Posterior cingulate gyrus (tissue), 11 donors: ENCODE measurements at places on chromosomes 4 and X.

DNA sequence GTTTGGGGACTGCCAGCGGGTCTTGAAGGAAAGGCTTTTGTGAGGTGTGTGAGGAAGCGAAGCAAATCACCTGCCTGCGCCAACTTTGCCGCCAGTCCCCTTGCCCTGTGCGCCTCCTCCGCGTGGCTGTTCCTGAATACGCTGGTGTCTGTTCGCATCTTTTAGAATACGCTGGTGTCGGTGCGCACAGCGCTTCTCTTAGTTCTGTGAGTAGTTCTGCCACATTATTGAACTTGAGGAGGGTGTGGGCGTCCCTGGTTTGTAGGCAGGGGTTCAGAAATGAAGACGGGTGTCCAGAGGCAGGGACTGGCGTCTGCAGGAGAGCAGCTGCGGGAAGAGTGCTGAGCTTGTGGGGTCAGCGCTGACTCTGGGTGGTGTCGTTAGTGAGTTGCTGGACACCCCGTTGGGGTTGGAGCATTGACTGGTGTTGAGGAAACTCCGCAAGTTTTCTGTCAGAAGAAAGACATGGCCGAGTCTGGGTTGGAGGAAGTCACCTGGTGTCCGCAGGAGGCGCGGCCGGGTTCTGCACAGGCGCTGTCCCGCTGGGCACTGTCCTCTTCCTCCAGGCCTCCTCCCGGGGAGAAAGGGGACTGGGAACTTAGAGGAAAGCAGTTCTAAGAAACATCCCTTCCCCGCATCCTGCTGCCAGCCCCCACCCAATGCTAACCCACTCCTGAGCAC, 930 bp downstream of the ZNF718 start:
- DNase-seq: no peak

- no peak for DNase-seq
These were observed 202.7 kb downstream of the BANK1 start for GRCh38 chr4:101993002-101993841.

DNA sequence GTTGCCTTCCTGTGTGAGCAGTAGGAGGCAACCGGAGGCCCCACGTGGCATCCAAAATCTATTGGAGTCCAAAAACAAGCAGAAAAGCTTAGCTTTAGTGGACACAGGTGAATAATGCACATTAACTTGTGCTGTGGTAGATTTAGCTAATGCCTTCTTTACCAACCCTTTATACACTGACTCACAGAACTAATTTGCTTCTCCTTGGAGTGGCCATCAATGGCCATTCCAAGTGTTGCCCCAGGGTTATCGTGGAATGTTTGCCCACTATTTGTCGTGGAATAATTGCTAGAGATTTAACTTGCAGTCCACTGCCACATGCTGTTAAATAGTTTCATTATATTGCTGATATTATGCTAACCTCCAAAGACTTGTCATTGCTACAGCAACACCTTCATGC, 729.1 kb downstream of the STPG2 start:
- no peak for DNase-seq

DNA sequence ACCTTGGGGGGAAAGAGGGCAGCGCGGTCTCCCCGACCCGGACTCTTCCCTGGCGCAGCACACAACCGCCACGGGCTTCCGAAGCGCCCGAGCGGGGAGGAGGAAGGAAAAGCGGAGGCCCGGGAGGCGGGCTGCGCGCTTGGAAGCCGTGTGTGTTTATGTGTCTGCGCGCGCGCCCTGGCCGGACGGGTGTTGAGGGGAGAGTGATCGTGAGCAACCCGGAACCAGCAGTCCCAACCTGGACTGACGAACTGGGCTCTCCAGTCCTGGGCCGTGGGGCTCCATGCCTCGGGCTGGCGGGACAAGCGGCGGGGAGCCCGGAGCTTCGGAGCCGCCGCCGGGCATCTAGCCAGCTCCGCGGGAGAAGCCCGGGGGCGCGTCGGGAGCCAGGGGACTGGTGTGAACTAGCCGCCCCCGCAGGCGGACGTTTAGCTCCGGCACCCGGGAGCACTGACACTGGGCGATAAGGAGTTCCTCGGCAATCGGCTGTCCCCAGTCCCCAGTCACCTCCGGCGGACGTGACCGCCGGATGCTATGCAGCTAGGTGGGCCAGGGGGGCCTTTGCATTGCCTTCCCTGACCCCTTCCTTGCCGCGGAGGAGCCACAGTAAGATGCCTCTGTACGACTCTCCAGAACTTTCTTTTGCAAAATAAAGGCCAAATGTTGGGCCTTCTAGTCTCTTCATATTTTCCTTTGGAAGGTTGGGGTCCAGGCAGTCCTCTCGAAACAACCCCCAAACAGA, 74.8 kb upstream of the BCOR start:
- DNase-seq: peak; percentile 52

DNA sequence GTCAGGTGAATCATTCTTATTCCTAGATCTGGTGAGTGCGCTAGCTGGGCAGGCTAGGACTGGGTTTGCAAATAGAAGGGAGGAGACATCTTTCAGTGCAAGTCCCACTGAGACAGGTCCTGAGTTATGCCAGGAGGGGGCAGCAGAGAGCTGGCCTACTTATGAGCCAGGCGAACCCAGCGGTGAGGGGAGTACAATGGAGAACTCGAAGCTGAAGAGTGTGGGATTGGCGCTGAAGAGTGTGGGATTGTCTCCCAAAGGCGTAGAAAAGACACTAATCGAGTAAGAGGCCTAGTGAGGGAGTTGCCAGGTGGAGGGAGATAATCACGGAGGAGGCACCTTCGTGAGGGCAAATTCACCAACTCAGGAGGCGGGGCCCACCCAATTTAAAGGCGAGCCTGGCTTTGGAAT, 91.7 kb upstream of the CXorf66 start:
- peak; percentile 77 for DNase-seq

DNA sequence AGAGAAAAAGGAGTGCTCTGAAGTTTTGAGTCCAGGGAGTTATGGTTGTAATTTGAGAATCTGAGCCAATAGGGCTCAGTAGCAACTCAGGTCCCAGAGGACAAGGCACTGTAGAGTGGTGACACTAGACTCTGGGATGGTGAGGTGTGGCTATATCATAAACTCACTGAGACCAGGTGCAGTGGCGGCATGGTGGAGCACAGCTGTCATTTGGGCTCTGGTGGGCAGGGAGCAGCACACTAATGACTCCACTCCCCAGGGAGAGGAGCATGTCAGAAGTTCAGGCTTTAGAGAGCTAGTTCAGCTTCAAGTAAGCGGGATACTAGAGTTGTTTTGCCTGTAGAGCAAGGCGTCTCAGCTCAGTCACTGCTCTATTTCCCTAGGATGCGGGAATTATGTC, 165.4 kb upstream of the USP38 start:
- DNase-seq: no peak

GRCh38 chrX:153871946-153872878, 13.8 kb downstream of the L1CAM start:
- DNase-seq: peak; percentile 83

- no peak for DNase-seq
These were observed 9.0 kb upstream of the GBA3 start for GRCh38 chr4:22683726-22684125.

DNA sequence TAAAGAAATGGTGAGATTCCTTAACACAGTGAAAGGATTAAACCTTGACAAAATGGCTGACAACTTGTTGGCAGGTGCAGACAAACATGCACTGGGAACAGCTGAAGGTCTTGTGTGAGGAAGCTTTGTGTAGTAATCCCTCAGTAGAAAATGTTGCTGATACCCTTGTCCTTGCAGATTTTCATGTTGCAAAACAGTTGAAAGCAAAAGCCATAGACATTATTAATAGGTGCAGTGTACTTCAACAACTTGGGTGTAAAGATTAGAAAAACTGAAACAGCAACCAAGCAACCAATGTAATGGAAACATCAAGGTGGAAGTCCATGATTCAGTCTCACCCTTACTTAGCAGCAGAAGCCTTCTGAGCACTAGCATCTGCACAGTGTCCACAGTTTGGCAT, 29.8 kb downstream of the UGT2B7 start:
- no peak for DNase-seq

DNA sequence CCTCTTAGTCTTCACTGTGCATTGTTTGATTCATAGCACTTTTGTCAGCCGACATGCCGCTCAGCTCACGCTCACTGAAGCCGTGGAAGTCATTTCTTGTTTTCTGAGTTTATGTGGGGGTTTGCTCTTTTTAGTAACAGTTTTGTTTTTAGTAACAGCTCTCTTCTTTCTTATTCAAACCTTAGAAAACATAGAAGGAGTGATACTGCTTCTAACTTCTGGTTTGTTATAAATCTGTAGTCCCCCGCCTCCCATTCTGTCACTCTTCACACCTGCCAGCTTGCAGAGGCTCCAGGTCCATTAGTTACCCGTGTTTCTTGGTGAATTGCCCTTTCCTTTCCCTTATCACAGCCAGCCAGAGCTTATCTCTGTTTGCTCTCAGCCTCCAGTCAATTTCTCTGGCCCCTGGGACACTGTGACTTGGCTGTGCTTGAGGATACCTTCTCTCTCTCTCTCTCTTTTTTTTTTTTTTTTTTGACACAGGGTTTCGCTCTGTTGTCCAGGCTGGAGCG, 50.5 kb downstream of the GRK4 start:
- DNase-seq: no peak

DNA sequence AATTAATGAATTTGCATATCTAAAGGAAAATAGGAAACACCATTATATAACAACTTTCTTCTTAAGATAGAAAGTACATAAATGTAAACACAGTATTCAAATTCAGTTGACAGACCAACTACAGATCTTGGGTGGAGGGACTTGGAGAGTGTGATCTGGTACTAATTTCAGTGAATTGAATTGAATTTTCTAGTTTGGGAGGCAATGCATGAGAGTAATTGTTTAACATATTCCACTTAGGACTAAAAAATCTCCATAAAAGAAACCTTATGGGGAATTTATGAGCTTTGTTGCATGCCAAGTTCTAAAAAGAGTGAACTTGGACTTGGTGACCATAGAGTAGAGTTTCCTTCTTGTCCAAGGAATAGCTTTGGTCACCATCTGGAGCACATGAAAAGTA, 261.1 kb upstream of the TTC29 start:
- DNase-seq: no peak

- DNase-seq: no peak
These were observed 53.1 kb downstream of the NAA11 start for GRCh38 chr4:79272761-79273160.

- no peak for DNase-seq
These were observed 13.7 kb upstream of the DTHD1 start for GRCh38 chr4:36267486-36268268.

DNA sequence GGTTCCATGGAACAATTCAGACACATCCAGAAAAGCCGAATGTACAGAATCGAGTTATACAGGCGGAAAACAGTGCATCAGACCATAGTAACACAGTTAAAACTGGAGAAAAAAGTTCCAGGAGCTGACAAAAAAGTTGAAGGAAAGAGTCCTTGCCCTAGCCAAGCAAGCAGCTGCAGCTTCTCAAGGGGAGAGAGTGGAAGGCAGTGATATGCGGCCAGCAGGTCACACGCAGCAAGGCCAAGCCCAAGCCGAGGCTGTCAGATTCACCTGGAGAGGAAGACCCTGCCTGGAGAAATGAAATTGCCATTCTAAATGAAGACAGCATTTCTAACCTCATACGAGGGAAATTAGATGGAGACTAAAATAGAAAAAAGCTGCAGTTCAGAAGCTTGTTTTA, 55.8 kb downstream of the RGS12 start:
- DNase-seq: no peak

DNA sequence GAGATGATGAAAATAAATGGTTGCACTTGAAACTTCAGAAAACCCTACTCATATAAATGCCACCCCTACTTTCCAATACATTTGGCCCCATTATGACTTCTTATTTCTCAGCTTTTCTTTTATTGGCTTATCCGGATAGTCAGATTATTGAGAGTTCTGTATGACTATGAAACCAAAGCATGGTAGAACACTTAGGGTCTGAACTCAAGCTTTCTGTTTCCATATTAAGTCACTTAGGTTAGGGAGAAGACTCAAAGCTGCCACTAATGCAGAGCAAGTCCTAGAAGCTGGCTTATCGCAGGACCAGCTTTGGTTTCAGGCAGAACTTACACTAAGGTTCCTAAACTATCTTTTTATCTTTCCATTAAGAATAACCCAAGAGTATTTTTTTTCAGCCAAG, 229.9 kb upstream of the CPEB2 start:
- DNase-seq: no peak

GRCh38 chrX:121052122-121052521, 4.7 kb downstream of the GLUD2 start:
- no peak for DNase-seq

DNA sequence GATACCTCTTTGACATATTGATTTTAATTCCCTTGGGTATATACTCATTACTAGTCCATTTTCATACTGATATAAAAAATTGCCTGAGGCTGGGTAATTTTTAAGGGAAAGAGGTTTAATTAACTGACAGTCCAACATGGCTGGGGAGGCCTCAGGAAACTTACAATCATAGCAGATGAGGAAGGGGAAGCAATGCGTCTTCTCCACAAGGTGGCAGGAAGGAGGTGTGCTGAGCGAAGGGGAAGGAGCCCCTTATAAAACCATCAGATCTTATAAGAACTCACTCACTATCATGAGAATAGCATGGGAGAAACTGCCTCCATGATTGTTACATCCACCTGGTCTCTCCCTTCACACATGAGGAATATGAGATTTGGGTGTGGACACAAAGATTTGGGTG, 42.4 kb downstream of the MSX1 start:
- DNase-seq: no peak

GRCh38 chr4:78720994-78721677, 55.0 kb upstream of the BMP2K start:
- no peak for DNase-seq

DNA sequence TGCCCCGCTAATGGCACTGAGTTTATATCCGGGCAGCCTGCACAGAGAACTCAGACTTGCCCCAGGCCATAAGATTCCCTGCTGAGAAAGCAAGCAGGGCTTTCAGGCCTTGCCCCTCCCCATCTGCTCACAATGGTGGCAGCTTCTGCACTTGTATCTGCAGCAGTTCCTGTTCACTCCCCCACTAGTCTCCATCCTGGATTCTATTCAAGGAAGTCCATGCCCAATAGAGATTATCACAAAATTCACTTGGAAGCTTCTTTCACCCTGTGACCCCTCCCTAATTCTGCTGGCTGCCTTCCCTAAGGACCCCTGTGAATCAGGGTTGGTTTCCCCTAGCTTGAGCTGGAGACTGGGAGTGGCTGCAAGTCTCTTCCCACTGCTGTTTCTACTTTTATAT, 34.5 kb upstream of the UCP1 start:
- DNase-seq: no peak

GRCh38 chr4:169952236-169953002, 73.8 kb downstream of the MFAP3L start:
- DNase-seq: no peak

DNA sequence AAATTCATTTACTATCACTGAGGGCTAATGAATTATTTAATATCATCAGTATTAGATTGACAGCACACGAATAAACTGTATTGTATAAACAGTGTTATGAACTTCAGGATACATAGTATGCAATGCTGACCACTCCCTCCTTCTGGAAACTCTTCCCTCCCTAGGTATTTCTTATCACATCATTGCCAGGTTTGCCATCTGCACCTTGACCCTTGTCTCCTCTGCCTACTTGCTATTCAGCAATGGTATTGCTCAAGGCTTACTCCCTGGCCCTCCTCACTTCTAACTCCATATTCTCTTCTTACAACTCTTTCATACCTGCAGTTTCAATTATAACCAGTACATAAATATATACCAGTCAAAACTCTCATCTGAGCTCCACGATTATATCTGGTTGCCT, 38.9 kb downstream of the ATP8A1 start:
- DNase-seq: no peak
